Naive thymus-derived CD8-positive, alpha-beta T cell (primary cell): ENCODE measurements at places on chromosomes 5 and 9. TPM values are rescaled to one million over a fixed set of nuclear protein-coding genes. Genes with fewer than 3 reads are reported as not detected.

Gene PAEP
- not detected for total RNA-seq

Gene SPATA31D4
- total RNA-seq, result not detected

Gene GRIN3A
- not detected for total RNA-seq

Gene ATOX1
- total RNA-seq, result 32.7 TPM

Gene PCDHB4
- total RNA-seq, result not detected

Gene ABCA2
- total RNA-seq, result 41.5 TPM

Gene LRRC70
- 1.1 TPM for total RNA-seq

Gene INSL6
- total RNA-seq, result not detected

Gene GABRP
- not detected for total RNA-seq

Gene PPP3R2
- total RNA-seq, result not detected

Gene UNC13B
- total RNA-seq, result 0.94 TPM

Gene PLAC8L1
- total RNA-seq, result 1.8 TPM

Gene SLC4A9
- not detected for total RNA-seq

Gene C5orf52
- total RNA-seq, result not detected

Gene HMCN2
- total RNA-seq, result not detected

Gene LCN12
- total RNA-seq, result 2.7 TPM

Gene SELENOP
- 2.5 TPM for total RNA-seq

Gene ANKRD34B
- total RNA-seq, result not detected

Gene DOCK8
- 224 TPM for total RNA-seq

Gene LHX3
- not detected for total RNA-seq

Gene SUB1
- total RNA-seq, result 194 TPM

Gene CORO2A
- 10.8 TPM for total RNA-seq

Gene IFNK
- not detected for total RNA-seq

Gene MORN5
- not detected for total RNA-seq

Gene NDOR1
- 39.8 TPM for total RNA-seq

Gene WDR38
- not detected for total RNA-seq

Gene FAM78A
- total RNA-seq, result 79.6 TPM

Gene PRRT1B
- total RNA-seq, result not detected

Gene ROR2
- total RNA-seq, result not detected

Gene KCNMB1
- total RNA-seq, result not detected

Gene SHISAL2B
- total RNA-seq, result not detected

Gene AQP3
- 72.8 TPM for total RNA-seq

Gene GRXCR2
- total RNA-seq, result not detected

Gene FYB1
- 579 TPM for total RNA-seq

Gene ENTR1
- total RNA-seq, result 96.0 TPM

Gene PRUNE2
- total RNA-seq, result not detected

Gene SPATA31E1
- not detected for total RNA-seq

Gene SVEP1
- total RNA-seq, result not detected

Gene FAM169A
- total RNA-seq, result 26.1 TPM
